ENCODE measurements at places on chromosomes 6 and 20.

DNA sequence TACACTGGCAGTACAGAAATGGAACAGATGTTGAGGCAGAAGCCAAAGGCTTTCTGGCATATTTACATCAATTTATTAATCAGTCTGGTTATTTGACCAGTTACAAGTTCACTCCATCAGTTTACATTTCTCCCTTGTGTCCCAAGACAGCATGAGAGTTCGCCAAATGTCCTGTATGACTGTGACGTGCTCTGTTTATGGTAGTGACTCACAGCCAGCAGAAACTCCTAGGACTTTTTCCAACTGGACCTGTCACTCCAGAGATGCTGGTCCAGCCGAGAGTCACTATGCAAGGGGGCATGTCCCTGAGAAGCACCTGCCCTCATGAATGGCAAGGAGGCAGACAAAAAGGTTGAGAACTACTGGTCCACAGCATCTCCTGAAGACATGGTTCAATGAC, 160.0 kb downstream of the LRFN2 start:
- DNase-seq = no peak

GRCh38 chr6:51800603-51801002, 286.8 kb downstream of the PKHD1 start:
- no peak for DNase-seq

- no peak for DNase-seq
Measured at GRCh38 chr20:37749218-37749617, 55.4 kb downstream of the CTNNBL1 start.

- DNase-seq = no peak
Measured at GRCh38 chr6:141809901-141810300, 322.8 kb upstream of the GJE1 start.

DNA sequence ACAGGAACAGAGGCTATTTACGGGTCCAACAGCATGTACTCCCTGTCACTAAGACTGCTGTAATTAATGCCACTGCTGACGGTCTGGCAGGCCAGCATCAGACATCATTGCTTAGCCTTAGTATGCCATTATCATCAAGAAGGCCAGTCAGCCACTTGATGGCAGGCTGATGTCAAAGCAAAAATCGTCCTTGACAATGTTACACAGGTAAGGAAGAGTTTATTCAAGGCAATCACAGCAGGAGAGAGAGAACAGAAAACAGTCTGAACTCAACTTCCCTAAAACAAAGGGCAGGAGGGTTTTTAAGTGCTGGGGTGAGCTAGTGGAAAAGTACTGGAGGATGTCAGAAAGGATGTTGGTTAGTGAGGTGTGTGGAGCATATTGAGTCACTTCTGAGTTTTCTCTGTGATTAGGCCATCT, 25.1 kb downstream of the FKBP1C start:
- DNase-seq = no peak

DNA sequence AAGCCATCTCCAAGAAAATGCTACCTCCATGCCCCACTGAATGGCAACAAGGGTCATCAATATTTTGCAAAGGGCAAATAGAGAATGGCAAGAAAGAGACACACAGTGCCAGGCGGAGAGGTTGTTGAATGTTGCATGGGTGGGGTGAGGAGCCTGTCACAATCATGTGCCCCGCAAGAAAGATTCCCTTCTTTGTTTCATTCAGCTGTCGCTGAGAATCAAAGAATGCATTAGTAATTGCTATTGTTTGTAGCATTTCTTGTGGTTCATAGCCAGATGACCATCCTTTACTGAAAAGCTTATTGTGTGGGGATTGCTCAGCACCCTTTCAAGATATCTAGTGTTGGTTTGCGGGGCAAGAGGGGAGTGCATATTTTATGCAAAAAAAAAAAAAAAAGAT, 166.5 kb upstream of the QKI start:
- DNase-seq = no peak

GRCh38 chr6:86147311-86147710, 504.6 kb upstream of the SYNCRIP start:
- DNase-seq = no peak

DNA sequence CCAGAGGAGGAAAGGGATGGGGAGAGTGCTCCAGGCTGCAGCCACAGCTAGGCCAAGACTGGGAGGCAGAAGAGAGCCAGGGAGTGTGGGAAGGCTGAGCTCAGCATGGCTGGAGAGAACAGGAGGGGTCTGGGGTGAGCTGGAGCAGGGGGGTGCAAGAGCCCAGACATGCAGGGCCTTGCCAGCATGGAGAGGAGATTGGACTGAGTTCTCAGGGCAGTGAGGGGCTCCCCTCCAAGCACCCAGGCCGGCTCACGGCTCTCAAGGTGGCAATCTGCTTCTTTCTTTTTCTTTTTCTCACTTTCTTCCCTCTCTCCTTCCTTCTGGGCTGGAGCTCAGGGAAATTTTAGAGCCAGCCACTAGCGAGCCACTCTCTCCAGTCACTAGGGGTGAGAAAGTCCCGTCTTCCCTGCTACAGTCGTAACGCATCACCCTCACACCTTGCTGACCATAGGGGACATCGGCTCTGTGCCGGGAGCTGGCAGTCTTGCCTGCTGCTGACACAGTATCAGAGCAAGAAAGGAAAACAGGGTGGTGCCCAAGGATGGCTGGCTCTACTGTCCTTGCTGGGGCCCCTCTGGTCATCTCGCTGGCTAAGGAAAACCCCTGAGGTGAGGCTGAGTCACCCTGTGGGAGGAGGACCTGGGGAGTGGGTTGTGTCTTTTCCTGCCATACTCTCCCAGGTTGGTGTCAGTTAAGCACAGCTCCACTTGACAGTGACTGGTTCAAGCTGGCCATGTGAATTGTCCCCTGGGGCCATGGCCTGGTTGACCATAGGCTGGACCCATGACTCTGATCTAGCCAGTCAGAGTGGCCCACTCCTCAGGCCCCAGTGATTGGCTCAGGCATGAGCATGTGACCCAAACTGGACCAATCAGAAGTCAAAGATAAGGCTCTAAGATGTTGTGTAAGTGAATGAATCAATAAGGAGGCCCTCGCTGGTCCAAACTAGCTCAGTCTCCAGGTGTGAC, 135.1 kb upstream of the PMEPA1 start:
- DNase-seq = no peak

- no peak for DNase-seq
Measured at GRCh38 chr6:135146162-135146934, 34.8 kb upstream of the MYB start.
